ENCODE measurements at places on chromosomes 4 and X. TPM values are rescaled to one million over a fixed set of nuclear protein-coding genes. Genes with fewer than 3 reads are reported as not detected.
A peak's percentile ranks its signal among the peaks of the same experiment; 100 is the strongest.

The DCLK2 gene
- 21.5 TPM for total RNA-seq

The NLGN3 gene
- total RNA-seq, result 0.24 TPM

The GAGE12E gene
- total RNA-seq, result not detected

The SPON2 gene
- 3.7 TPM for total RNA-seq

The NALF2 gene
- total RNA-seq, result not detected

The AADAT gene
- 9.1 TPM for total RNA-seq

The CXorf51A gene
- total RNA-seq, result not detected

The CLDN22 gene
- total RNA-seq, result not detected

The RXFP1 gene
- total RNA-seq, result not detected

The RAB41 gene
- total RNA-seq, result not detected

The ESX1 gene
- total RNA-seq, result not detected

The TEC gene
- 3.0 TPM for total RNA-seq

The CPZ gene
- total RNA-seq, result 31.3 TPM

The RASGEF1B gene
- total RNA-seq, result not detected

The TIGD4 gene
- total RNA-seq, result 3.0 TPM

- DNase-seq, result no peak
Measured at GRCh38 chr4:118772767-118773428, 63.0 kb downstream of the SEC24D start.

GRCh38 chr4:187617113-187617512 is 378.5 kb upstream of the ZFP42 start:
- DNase-seq, result no peak

GRCh38 chrX:21905313-21905712 is 35.2 kb upstream of the SMS start:
- no peak for DNase-seq

- peak; percentile 34 for DNase-seq
Measured at GRCh38 chr4:123350191-123350544, 46.4 kb upstream of the SPRY1 start.

- DNase-seq, result peak; percentile 48
Measured at GRCh38 chr4:1579001-1579900, 104.9 kb downstream of the FAM53A start.

GRCh38 chrX:110180176-110180927 is 137.5 kb downstream of the AMMECR1 start:
- DNase-seq, result peak; percentile 17

GRCh38 chr4:69858690-69859089 is 1.3 kb downstream of the SULT1E1 start:
- no peak for DNase-seq

GRCh38 chrX:45755703-45756102 is 555.0 kb upstream of the DIPK2B start:
- DNase-seq, result no peak

DNA sequence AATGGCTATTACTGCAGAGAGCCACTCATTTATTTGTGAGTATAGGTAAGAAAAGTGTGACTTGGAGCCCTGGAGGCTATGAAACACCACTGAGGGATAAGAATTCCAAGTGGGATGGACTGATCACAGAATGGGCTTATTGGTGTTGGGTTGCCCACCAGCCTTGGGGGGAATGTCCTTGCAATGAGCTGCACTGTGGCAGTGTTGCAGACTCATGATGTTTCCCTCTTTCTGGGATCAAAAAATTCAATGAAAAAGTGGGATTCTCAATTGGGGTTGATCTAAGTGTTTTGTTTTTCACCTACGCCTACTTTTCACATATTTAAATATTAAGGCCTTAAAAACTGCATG is 1024.5 kb upstream of the PCDH10 start:
- DNase-seq, result no peak

DNA sequence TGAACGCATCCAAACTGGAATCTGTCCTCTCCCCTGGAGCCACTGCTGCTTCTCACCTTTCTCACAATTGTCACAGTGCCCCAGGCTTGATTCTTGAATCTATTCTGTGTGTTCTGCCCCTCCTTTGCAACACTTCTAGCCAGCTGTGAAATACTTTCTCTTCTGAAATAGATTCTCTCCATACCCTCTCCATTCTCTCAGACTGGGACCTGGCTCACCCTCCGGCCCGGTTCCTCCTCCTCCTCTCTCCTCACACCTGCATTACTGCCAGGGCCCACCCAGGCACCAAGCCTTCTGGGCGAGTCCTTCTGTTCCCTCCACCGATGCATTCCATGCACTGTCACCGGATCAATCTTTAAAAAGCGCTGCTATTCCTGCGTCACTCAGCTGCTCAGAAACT is 336.1 kb downstream of the UNC5C start:
- no peak for DNase-seq

GRCh38 chr4:153904011-153904410 is 115.1 kb upstream of the SFRP2 start:
- DNase-seq, result no peak

GRCh38 chrX:10350981-10351380 is 194.2 kb downstream of the CLCN4 start:
- DNase-seq, result no peak

DNA sequence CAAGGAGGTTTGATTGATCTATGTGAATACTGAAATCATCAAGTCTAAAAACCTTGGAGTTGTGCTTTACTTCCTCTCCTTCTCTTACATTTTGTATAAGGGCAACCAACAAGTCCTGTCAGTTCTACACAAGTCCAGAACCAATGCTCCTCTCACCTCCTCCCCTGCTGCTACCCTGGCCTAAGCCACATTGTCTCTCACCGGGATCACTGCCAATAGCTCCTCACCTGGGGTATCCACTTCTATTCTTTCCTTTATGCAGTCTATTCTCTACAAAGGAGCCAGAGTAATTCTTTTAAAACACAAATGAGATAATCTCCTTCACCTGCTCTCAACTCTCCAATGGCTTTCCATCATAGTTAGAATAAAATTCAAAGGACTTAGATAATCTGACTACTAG is 13.3 kb upstream of the ARHGEF6 start:
- DNase-seq, result no peak

DNA sequence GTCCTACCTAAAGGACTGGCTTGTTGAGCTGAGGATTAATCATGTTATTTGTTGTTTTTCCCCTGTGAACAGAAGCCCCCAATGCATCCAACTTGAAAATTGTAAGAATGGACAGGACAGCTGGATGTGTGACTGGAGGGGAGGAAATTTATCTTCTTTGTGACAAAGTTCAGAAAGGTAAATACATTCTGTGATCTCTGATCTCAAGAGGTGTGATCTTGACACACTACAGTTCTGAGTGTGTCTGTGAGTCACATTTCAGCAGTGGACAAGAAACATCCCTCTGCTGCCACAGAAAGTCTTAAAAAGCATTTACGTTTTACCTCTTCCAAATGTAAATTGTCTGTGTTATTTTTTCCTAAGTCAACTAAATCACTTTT is 79.3 kb downstream of the NFKB1 start:
- no peak for DNase-seq

DNA sequence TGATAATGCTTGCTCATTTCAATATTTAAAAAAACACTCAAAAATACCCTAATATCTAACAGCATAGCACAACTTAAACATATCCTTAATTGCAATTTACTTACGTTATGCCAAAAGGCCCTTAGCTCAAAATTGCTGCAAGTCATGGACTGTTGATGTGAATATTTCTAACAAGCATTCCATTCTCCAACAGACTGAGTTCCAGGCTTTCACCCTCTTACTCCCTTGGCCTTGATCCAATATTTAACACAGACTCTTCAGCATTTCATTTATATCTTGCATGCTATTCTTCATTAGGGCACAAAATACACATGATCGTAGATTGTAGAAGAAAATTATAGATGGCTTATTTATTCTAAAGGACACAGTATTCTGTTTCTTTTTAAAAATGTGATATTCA is 96.5 kb downstream of the RNF150 start:
- DNase-seq, result no peak

DNA sequence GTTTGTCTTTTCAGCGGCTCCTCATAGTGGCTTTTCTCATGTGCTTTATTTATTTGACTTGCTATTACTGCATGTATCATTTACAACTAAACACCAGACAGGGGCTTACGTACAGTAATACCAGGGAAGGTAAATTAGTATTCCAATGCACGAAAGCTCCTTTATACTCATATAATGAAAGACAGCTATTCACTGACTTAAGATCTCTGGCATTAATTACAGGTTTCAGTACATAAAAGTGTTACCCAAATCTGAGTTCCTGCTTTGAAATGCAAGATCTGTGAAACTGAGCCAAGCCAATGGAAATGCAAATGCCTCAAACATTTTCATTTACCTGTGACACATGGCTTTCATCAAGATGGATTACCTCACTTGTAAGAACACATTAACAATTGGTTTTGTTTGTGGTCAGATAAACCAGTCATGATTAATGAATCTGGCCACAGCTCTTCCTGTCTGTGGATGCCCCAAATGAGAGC is 107.2 kb downstream of the ANAPC4 start:
- DNase-seq, result no peak

GRCh38 chrX:147736045-147736444 is 175.7 kb upstream of the FMR1 start:
- no peak for DNase-seq

GRCh38 chr4:1222036-1222789 is 26.7 kb downstream of the CTBP1 start:
- DNase-seq, result no peak

GRCh38 chr4:18105030-18106011 is 83.8 kb upstream of the LCORL start:
- DNase-seq, result no peak

GRCh38 chrX:152450076-152450475 is 1.0 kb downstream of the GABRA3 start:
- no peak for DNase-seq

GRCh38 chr4:94641702-94642560 is 115.8 kb upstream of the BMPR1B start:
- peak; percentile 52 for DNase-seq

GRCh38 chr4:71232846-71233245 is 106.0 kb upstream of the SLC4A4 start:
- DNase-seq, result no peak

DNA sequence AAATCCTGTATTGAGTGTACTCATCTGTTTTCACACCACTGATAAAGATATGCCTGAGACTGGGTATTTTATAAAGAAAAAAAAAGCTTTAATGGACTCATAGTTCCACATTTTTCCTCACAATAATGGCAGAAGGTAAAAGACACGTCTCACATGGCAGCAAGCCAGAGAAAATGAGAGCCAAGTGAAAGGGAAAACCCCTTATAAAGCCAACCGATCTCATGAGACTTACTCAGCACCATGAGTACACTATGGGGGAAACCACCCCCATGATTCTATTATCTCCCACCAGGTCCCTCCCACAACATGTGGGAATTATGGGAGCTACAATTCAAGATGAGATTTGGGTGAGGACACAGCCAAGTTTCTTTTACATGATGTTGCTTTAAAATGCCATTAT is 171.9 kb downstream of the GALNTL6 start:
- DNase-seq, result no peak

DNA sequence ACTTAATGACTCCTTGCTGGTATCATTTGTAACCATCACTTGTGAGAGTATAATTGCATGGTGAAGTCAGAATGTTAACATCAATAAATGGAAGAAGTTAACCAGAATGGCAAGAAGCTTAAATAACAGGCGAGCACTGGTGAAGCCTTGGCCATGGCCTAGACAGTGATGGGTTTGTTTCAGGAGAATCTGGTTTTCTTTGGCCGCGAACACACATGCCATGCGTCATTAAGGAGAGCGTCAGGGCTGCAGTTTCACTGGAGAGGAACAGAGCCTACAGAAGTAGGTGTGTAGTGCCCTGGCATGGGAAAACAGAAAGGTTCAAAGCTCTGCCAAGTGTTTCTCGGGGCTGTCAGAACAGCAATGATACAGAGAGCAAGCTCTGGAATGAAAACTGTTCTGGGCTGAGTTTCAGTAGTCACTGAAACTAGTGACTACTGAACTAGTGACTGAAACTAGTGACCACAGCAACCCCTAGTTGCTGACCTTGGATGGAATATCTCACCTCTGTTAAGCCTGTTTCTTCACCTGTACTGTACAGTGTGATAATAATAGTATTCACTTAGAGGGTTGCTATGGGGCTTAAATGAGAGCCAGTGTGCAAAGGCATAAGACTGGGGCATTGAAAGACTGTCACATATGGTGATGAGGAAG is 93.8 kb downstream of the C4orf51 start:
- no peak for DNase-seq

- DNase-seq, result peak; percentile 4
Measured at GRCh38 chrX:4091046-4091760, 377.8 kb upstream of the PRKX start.

DNA sequence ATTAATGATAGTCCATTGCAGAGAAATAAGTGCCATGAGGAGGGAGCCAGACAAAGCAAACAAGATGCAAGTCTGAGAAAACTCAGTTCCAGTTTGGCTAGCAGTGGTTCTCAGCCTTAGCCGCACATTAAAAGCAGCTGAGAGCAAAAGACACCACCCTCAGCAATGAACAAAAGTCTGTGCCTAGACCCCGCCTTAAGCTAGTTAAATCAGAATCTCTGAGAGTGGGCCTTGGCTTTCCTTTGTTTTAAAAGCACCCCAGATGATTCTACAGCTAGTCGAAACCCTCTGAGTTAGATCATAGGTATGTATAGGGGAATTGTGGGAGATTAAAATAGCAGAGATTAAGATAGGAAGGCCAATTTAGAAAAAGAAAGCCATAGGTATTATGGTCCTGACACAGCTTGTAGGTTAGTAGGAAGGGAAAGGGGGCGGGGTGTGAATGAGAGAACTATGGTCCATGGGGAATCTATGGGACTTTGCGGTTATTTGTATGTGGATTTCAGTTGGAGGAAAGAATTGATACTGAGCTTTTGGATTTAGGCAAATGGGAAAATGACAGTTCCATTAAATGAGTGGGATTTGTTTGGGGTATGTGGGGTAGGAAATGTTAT is 12.0 kb downstream of the SPRY1 start:
- DNase-seq, result no peak

- no peak for DNase-seq
Measured at GRCh38 chr4:63036159-63036866, 1372.9 kb downstream of the TECRL start.

DNA sequence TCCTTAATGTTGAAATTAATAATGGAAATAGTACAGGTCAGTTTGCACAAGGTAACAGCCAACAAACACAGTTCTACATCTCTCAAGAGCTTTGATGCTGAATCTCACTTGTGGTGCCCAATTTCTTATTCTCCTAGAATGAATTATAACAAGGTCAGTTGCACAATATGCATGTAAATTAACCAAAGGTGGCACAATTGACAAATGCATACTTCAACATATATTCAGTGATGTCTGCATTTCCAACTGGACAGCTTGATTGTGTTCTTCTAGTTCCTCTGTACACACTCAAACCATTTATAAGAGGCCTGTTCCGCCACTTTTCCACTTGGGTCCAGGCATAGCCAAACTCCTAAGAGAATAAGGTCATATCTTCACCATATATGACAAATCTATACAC is 210.3 kb upstream of the EPHA5 start:
- no peak for DNase-seq

GRCh38 chrX:139213241-139213709 is 317.3 kb upstream of the F9 start:
- DNase-seq, result no peak

- DNase-seq, result no peak
Measured at GRCh38 chrX:74248889-74249288, 55.1 kb upstream of the ZCCHC13 start.

All from myocyte (in vitro differentiated cells).